ENCODE measurements at places on chromosomes 2 and 18.

- DNase-seq: no peak
These were observed 281.9 kb upstream of the CDH7 start for GRCh38 chr18:65468881-65469280.

DNA sequence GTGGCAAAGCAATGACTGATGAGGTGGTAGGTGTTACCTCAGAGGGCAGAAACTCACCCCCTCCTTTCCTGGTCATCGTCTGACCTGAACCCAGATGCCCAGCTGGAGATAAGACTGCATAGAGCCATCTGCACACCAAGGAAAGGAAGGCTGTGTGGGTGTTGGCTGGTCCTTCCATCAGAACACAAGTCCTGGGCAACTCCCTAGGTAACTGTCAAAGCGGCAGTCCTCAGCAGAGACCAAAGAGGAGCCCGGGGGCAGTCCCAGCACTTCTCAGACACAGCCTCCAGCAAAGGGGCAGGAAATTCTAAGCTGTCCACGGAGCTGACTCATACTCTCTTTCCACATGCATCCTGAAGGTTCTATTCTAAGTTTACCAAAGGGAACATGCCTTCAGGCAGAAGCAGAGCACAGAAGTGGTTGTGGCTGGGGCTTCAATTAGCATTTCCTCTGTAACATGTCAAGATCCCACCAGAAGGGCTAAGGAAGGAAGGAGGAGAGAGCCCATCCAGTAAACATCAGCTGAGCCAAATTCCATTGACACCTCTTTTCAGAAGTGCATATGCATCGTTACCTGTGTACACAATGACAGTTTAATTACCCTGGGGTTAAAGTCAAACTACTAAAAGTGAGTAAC, 54.7 kb downstream of the SPRED2 start:
- no peak for DNase-seq

DNA sequence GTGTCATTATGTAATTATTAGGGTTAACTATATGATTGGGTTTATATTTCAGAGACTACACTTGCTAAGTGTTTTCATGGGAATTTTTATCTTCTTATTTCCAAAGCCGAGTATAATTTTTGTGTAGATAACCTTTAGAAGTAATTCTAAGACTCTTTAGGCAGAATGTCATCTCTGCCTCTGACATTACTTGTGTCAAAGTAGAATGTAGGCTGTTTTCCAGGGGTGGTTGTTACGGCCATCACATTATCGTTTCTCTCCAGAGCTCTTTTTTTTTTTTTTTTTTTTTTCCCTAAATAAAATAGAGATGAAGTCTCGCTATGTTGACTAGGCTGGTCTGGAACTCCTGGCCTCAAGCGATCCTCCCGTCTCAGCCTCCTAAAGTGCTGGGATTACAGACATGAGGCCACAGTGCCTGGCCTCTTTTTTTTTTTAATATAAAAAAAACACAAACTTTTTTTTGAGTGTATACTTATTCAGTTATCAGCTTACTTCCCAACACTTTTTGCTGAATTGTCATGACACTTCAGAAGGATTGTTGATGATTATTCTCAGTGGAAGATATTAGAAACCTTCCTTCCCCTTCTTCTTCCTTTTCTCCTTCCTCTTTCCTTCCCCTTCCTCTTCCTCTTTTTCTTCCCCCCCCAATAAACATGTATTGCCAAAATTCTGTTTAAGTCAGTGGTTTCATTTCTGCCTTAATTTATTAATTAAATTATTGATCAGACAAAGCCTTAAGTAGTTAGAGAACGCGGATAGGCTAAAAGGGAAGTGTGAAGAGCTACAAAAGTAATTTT, 2.3 kb downstream of the PIKFYVE start:
- DNase-seq: no peak

DNA sequence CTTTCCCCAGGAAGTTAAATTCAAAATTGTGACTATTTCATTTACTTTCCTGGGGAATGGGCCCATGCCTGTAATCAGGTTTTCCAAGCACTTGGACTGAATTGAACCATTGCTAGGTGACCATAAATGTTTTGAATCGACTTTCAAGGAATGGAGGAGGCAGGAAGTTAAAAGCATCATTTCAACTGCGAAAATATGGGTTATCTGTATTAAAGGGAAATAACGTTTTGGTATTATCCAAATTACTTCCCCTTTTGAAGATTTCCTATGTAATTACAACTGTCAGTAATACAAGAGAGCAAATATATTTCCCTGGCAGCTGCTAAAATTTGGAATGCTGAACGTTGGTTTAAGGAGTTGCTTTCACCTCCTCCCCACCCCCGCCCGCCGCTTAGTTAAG, 19.0 kb downstream of the PNO1 start:
- no peak for DNase-seq

- DNase-seq: no peak
These were observed 53.4 kb downstream of the LIMS1 start for GRCh38 chr2:108587621-108588020.

- DNase-seq: no peak
These were observed 57.7 kb upstream of the MAP4K3 start for GRCh38 chr2:39494784-39495251.

- DNase-seq: no peak
These were observed 209.8 kb upstream of the SPOPL start for GRCh38 chr2:138291805-138292204.

DNA sequence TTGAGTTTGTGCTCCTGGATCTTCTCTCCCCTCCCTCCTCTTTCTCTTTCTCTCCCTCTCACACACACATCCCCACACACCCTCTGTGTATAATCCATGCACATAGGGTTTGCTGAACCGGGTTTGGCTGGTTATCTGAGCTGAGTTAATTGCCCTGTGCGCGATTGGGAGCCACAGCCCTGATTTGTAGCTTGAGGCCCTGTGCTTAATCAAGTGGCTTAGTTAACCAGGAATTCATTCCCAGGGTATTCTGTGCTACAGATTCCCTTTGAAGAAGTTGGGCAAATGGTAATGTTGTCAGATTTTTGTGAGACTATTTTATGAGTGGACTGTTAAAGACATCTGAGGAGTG, 6.2 kb downstream of the PARD3B start:
- no peak for DNase-seq

GRCh38 chr2:128681507-128681906, 362.8 kb upstream of the HS6ST1 start:
- DNase-seq: no peak

- no peak for DNase-seq
These were observed 74.8 kb upstream of the FAM98A start for GRCh38 chr2:33673937-33674336.
